Right lung (tissue), 10 donors: ENCODE measurements at places on chromosomes 1 and 21. TPM values are rescaled to one million over a fixed set of nuclear protein-coding genes. Genes with fewer than 3 reads are reported as not detected.

DNA sequence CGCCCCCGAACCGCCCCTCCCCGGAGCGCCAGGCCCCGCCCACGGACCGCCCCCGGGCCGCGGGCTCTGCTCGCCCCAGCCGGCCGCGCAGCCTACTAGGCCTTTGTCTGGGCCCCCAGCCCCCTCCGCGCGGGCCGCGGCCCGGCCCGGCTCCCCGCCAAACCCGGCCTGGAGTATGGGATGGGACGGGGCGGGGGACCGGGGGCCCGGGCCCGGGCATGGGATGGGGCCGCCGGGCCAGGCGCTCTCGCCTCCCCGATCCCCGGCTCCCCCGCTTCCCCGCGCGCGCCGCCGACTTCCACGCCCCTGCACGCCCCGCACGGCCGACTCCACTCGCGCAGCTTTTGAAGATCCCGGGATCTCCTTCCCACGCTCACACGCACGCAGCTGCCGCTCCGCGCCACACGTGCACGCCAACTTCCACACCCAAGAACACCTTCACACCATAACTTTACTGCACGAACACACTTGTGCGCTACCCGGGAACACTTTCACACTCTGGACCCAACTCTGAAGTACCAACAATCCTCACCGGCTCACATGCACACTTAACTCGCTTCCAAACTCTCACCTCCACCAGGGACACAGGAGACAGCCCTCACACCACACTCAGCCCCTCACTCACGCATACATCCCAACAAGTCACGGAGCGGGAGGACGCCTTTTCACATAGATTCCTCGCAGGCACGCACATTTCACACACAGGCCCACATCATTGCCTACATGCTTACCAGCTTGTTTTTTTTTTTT is 437 bp upstream of the HSPG2 start:
- peak; percentile 83 for DNase-seq

GRCh38 chr1:88003255-88003654 is 674.6 kb downstream of the LMO4 start:
- no peak for DNase-seq

- DNase-seq, result no peak
Observed at GRCh38 chr1:109270623-109271317, 12.2 kb downstream of the PSRC1 start.

- no peak for DNase-seq
Observed at GRCh38 chr1:9782116-9782751, 41.5 kb downstream of the CLSTN1 start.

- peak; percentile 71 for DNase-seq
Observed at GRCh38 chr1:44786138-44786840, 1.7 kb downstream of the BEST4 start.

RHD gene
- 1.2 TPM for polyA plus RNA-seq

- DNase-seq, result no peak
Observed at GRCh38 chr1:93616221-93616995, 65.2 kb downstream of the BCAR3 start.

ADPRS gene
- polyA plus RNA-seq, result 32.0 TPM

ASAP3 gene
- 37.7 TPM for polyA plus RNA-seq

GPR153 gene
- 15.3 TPM for polyA plus RNA-seq

PAQR6 gene
- 3.0 TPM for polyA plus RNA-seq

GRCh38 chr1:30998887-30999286 is 66.6 kb downstream of the PUM1 start:
- DNase-seq, result no peak

GRCh38 chr1:145740269-145740668 is 21.0 kb downstream of the CD160 start:
- DNase-seq, result peak; percentile 31

DNA sequence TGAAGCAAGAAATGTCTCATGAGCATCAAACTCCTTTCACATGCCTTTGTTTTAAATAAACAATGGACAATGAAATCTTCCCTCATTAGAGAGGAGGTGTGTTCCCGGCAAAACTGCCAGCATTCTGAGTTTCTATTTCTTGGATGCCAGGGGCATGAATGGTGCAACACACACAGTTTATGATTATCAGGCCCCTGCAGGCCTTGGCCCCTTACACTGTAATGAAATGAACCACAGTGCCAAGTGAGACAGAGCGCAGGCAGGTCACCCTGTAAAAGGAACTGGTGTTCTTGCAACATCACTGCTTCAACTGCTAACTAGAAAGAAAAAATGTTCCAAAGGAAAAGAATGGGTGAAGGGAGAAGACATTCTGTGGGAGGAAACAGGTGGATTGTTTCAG is 3.8 kb upstream of the PIGC start:
- DNase-seq, result no peak

- no peak for DNase-seq
Observed at GRCh38 chr1:88354256-88354655, 329.8 kb upstream of the PKN2 start.

DPT gene
- polyA plus RNA-seq, result 0.82 TPM

RGS16 gene
- 5.5 TPM for polyA plus RNA-seq

DNA sequence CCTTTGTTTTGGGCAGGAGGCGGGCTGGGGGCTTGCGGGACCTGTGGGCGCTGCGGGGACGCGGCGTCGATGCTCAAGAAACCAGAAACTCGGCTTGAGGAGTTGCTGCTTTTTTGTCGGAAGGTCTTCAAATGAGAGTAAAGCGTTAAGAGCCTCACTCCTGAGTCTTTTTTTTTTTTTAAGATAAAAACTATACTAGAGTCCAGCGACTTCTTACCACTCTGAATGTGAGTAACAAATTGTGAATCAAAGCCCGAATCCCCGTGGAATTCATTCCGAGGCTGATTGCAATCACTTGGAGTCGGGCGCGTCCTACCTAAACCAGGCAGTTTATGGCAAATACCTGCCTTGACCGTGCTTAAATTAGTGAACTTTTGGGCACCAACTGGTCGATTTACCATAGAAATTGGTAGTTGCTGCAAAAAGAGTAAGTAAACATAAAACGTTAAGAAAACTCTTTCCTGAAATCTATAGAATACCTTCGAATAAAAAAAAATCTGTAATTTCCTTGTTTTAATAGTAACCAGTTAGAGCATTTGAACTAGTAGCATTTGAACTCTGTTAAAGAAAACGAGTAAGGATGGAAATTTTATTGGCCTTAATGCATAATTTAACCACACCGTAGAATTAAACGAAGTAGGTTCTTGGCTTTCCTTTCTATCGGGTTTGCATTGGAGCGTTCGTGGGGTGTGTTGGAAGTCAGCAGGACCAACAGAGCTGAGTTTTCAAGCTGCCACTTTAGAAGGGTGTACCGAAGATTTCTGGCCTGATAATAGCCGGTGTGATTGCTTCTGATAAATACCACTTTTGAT is 769 bp downstream of the GPSM2 start:
- DNase-seq, result no peak

FCRL6 gene
- 0.25 TPM for polyA plus RNA-seq

DNA sequence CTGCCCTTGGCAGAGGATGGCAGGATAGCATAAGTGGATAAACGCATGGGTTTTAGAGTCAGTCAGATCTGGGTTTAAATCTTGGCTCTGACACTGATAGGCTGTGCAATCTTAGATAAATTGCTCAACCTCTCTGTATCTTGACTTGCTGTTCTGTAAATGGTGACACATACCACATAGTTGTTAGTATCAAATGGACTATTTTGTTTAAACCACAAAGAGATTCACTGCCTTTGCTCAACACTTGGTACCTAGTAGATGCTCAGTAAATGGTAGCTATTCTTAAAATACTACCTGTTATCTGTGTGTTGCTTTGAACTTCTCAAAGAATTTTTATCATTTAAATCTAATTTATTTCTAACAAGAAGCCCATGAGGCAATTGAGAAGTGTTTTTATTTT is 39.5 kb upstream of the A3GALT2 start:
- DNase-seq, result no peak

DNA sequence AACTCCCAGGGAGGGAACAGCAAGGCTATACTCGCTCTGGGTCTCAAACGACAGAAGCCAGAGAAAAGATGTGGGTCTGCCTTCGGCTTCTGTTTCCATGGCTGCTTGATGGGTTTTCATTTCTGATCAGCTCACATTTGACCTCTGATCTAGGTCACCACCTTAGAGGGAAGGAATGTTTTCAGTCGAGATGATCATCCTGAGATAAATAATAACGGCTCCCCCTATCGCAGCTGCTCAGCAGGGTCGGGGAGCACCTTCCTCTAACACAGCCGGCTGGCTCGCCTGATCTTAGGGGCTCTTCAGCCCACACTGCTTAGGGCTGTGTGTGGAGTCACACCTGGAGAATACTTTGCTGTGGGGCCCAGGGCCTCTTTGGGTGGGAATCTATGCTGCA is 53.1 kb upstream of the ZNF648 start:
- DNase-seq, result no peak

- peak; percentile 55 for DNase-seq
Observed at GRCh38 chr1:16145662-16146278, 10.1 kb downstream of the EPHA2 start.
